ENCODE measurements at places on chromosomes 6 and 20.

DNA sequence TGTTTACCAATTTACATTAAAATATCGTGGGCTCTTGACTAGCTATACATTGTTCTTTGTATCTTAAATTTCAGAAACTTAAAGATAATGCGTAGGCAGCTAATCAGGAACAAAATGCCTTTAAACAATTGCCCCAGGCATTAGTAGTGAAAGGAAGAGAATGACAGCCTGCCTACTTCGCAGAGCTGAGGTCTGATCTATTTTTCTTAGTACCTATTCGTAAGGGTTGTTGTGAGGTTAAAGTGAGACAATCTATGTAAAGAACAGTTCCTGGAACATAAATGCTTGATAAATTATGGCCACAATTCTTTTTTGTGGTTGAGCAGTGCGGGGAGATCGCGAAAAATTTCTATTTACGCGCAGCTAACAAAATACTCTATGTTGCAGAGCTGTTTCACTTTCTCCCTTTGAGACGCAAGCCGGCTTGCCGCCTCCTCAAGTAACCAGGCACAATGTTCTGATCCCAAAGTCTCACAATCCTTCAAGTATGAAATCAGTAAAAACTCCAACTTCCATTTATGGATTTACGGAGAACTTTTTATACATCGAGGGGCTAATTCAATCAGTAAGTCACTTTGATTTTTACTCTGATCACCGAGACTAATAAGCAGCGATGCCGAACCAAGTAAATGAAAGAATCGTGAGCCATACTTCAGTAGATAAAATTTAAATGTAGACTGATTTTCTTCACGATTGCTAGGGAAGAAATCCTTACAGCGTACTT is 878 bp upstream of the PNRC1 start:
- DNase-seq = peak; percentile 64

DNA sequence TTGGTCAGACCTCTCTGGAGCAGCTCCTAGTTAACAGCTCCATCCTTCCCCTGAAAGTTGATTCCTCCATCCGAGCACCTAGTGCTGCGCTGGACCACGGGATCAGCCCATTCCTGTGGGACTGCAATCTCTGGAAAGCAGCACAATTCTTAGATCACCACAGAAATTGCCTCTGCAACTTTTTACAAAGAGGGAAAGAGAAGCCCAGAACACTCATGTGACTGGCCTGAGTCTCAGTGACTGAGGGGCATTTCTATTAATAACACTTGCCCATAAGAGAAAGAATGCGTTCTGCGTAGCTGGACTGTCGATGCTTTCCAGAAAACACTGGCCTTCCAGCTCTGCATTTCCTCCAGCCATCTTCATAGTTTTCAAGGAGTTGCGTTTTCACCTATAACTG is 18.3 kb downstream of the MPC1 start:
- DNase-seq = no peak

DNA sequence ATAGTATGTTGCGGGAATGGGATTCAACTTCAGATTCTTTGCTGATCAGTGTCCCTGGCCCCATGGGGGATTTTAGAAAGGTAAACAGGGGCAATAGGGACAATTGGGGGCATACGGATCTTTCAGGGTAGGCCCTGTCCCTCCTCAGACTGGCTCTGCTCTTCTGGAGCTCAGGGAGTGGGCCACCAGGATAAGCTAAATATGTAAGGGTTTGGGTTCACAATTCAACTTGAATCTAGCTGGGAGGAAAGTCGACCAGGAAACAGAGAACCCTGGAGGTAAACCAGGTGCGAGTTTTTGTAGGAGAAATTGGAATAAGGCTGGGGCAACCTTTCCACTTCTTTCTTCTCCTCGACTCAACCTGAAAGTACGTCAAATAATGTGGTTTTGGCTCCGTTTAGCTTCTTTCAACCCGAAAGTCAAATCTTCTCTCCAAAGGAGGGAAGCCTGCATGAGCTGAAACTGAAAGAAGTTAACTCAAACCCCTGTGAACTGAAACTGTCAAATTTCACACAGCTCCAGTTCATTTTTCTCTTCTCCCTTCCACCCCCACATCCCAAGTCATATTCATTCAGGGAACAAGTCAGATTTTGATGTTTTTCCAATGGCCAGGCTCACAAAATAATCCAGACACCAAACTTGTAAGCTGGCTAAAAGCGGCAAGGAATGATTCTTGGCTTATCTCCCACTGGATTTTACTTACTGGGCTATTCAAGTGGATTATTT is 278.2 kb downstream of the CLIC5 start:
- DNase-seq = peak; percentile 90

DNA sequence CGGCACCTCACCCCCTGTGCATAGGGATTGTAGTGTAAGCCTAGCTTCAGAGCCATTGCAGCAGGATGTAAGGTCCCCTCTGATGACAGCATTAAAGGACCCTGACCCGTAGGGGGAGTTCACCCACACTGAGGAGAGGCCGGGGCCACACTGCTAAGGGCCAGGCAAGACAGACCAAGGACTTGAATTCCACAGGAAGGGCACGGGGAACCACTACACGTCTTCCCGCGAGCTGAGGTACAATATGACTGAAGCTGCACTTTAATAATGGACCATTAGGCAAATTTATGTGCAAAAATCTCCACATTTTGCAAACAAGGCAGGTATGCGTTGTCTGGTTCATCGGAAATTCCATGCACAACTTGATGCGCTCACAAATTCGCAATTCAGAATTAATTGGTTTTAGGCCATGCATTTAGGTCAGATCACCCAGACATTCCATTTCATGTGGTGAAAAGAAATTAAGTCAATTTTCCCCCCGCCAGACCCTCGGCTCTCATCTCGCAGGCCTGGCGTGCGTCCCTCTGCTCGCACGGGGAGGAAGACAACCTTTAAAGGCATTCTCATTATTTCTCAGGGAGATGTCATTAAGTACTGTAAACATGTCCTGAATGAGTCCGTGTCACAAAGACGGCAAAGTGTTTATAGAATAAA is 111.8 kb downstream of the FOXA2 start:
- DNase-seq = no peak

GRCh38 chr6:16765235-16765634 is 4.0 kb upstream of the ATXN1 start:
- DNase-seq = no peak

DNA sequence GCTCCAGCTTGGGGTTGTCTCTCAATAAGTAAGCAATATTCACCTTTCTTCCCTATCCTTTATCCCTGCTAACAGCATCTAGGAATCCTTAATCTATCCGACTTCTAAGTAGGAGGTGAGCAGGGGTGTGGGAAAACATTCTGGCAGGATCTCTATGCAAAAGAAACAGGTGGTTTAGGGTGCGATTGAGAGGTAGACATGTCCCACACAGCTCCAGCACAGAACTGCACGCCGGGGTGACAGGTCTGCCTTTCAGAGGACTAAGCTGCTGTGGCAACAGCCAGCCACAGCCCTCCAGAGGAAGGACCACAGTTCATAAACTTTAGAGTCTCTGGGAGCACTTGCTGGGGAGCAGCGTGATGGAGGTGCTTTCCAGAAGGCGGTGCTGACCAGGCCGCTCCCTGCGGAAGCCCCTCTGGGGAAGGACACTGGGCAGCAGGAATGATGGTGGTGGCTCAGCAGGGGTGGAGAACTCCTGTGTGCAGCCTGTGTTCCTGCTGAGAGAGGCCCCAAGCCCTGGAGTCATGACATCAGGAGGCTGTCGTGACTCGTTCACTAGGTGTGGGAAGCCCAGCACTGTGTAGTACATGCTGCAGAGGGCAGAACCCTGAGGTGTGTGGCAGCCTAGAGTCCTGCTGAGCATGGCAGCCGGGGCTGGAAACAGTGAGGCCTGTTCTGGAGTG is 509.6 kb downstream of the PRKN start:
- DNase-seq = no peak

DNA sequence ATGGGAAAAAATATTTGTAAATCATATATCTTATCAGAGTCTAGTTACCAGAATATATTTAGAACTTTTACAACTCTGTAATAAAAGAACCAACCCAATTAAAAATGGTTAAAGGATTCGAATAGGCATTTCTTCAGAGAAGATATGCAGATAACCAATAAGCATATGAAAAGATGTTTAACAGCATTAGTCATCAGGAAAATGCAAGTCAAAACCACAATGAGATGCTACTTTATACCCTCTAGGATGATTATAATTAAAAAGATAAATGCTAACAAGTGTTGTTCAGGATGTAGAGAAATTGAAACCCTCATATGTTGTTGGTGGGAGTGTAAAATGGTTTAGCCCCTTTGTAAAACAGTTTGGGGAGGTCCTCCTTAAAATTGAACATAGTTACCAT is 94.1 kb downstream of the LRRC1 start:
- DNase-seq = no peak

- no peak for DNase-seq
Measured at GRCh38 chr6:122363769-122364483, 35.5 kb upstream of the HSF2 start.

DNA sequence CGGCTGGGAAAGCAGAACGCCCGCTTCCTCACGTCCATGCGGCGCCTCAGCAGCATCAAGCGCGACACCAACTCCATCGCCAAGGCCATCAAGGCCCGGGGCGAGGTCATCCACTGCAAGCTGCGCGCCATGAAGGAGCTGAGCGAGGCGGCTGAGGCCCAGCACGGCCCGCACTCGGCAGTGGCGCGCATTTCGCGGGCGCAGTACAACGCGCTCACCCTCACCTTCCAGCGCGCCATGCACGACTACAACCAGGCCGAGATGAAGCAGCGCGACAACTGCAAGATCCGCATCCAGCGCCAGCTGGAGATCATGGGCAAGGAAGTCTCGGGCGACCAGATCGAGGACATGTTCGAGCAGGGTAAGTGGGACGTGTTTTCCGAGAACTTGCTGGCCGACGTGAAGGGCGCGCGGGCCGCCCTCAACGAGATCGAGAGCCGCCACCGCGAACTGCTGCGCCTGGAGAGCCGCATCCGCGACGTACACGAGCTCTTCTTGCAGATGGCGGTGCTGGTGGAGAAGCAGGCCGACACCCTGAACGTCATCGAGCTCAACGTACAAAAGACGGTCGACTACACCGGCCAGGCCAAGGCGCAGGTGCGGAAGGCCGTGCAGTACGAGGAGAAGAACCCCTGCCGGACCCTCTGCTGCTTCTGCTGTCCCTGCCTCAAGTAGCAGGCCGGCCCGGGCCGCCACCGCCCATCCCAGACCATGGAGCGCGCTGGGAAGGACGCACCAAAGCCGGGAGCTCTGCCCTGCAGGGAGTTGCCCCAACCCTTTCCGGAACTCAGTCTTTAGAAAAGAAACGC is 36.7 kb downstream of the STX11 start:
- DNase-seq = no peak

- peak; percentile 49 for DNase-seq
Measured at GRCh38 chr6:25874822-25875562, 949 bp upstream of the SLC17A3 start.

DNA sequence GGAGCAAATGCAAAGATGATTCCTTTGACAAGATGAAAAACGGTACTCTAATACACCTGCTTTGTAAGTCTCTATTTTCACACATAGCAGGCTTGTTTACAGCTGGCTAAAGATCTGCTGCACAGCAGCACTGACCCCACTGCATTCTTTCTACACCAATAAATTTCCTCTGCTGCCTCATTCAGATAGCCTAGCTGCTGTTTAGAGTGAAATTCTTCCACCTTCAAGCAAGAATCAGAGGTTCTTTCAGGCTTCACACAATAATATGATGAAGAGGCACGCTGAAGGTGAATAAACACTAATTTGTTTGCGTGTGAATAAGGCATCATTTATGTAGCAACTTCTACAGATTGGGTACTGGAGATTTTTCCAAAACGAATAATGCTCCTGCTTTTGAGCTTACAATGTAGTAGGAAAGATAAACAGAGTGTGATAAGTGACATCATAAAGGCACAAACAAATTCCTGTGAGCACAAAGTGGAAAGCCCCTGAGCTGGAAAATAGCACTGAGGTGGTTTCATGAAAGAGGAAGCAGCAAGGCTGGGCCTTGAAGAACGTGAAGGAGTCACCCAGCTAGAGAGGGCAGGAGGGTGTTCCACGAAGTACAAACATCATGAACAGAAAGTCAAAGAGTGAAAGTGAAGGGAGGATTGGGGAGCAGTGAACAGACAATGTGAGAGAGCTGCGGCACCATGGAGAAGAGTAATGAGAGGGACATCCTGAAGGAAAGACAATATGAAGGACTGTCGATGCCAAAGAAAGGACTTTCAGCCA is 543.4 kb downstream of the CD83 start:
- peak; percentile 65 for DNase-seq

- DNase-seq = no peak
Measured at GRCh38 chr6:136499370-136499769, 50.9 kb downstream of the MAP7 start.

DNA sequence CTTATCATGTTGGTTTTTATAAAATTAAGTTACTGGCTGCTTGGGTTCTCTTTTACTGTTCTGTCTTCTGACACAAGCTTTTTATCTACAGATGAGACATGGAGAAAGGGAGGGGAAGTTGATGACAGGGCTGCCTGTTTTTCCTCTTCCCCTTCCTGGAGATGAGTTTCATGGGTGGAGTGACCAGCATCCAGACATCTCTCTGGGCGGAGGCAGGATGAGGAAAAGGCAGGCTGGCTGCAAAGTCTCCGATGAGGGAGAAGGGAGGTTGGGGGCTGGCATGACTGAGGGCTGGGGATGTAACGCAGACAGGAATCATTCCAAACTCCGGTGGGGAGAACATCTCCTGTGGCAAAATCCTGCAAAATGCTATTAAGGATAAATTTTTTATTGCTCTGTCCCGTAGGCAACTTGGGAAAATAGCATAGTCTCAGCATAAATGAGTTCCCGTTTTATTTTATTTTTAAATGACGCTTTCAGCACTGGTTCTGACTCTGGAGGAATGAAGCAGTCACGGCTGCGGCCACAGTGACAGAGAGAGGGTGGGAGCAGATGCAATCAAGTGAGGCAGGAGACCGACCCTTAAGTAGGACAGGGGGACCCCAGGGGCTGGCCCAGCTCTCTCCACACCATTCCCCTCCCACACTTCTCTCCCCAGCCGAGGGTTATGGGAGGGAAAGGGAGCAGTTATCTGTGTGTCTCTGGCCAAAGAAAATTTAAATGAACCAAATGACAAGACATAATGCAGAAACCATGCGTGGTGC is 108.8 kb upstream of the PMEPA1 start:
- no peak for DNase-seq

DNA sequence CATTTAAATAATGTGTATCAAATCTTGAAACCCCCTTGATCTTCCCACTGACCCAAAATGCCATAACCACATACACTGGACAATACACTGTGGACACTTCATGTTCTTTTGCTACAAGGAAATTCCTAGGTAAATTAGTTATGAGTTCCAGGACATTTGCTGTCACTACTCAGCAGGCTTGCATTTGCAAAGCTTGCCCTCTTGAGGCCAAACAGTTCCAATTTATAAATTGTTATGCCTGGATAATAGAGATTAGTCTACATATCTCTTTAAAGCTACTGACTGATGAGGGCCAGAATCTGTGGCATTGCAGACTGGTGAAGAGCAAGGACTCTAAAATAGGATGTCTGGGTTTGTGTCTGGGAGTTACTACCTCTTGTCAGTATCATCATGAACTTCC is 17.4 kb upstream of the RAB32 start:
- DNase-seq = no peak

DNA sequence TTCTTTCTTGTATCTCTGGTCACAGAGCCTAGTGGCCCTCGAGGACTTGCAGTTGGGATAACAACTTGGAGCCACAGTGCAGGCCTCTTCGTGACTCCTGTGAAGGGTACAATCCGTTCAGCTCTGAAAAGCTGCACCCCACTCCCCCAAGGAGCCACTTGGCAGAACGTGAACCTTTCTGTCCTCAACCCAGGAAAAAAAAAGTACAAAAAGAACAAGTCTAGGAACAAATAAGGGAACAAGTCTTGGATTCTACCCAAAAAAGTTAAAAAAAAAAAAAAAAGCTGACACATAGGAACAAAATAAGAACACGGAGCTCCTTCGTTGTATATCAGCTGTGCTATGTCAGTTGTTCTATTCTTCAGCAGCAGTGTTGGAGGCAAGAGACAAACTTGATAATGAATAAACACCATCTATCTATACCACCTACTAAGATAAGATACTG is 77.9 kb upstream of the TULP1 start:
- no peak for DNase-seq
